ENCODE measurements at places on chromosomes 3 and 15.
A peak's percentile ranks its signal among the peaks of the same experiment; 100 is the strongest.

GRCh38 chr3:127694467-127695215 is 21.9 kb downstream of the ABTB1 start:
- DNase-seq = peak; percentile 12

DNA sequence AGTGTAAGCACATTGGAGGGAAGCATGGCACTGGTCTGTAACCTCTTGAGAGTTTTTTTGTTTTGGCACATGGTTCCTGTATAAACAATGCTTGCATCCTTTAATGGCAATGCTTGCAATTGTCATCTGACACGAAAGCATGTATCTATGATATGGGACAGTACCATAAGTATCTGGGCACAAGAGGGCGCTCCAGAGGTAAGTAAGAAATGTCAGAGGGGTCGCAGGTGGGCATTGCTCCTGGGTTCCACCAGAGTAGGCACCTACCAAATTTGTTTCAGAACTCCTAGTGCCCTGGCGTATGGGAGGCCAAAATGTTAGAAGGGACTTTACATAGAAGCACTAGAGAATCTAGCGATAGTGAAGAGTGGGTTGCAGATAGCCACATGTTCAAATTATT is 58.7 kb upstream of the BCHE start:
- DNase-seq = no peak

DNA sequence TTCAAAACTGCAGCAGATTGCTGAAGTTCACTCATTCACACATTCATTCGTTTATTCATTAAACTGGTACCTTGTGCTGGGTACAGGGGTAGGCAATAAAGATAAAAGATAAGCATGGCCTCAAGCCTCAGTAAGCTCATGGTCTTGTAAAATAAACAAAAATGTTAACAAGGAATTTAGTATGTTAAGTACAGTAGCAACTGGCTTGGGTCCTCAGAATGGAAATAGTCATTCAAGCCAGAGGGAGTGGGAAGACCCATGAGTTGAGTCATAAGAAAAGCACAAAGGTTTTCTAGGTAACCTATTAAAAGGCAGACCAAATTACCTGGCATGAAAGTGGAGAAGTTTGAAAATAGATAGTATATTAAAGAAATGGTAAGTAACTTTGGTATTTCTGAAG is 163.3 kb downstream of the CDIN1 start:
- peak; percentile 72 for DNase-seq

DNA sequence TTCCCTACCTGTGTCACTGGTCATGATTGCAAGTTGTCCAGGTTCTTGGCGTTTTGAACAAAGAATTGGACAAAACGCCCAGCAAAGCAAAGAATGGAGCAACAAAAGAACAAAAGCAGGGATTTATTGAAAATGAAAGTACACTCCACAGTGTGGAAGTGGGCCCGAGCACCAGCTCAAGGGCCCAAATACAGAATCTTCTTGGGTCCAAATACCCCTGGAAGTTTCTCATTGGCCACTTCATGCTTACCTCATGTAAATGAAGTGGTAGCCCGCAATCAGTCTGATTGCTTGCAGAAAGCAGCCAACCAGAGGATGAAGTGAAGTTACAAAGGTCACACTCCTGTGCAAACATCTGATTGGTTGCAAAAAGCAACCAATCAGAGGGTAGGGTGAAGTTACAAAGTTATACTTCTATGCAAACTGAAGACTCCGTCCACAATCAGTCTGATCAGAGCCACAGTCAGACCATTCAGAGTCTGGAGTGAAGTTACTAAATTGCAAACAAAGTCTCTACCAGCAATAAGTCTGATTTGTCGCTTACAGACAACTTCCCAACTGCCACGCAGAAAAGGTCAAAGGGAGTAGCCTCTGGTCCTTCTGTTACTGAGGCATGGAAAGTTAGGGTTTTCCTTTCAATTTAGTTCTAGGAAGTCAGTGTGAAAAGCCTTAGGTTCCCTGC is 8.3 kb upstream of the TM4SF1 start:
- DNase-seq = no peak

GRCh38 chr3:71681224-71681668 is 44.0 kb downstream of the EIF4E3 start:
- peak; percentile 43 for DNase-seq

DNA sequence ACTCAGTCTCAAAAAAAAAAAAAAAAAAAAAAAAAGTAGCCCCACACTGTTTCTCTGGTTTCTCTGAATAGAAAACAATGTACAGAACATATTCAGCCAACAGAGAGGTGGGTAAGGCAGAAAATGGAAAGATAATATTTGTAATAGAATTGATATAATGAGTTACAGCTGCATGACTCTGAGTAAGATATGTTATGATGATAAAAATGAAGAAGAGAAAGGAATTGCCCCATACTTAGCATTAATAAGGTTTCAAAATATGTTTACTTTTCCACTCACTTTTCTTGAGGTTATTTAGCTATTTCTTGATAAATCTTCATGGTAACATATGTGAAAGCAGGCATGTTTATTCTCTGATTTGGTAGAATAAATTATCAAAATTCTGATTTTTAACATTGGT is 100.9 kb upstream of the ROBO2 start:
- DNase-seq = no peak

DNA sequence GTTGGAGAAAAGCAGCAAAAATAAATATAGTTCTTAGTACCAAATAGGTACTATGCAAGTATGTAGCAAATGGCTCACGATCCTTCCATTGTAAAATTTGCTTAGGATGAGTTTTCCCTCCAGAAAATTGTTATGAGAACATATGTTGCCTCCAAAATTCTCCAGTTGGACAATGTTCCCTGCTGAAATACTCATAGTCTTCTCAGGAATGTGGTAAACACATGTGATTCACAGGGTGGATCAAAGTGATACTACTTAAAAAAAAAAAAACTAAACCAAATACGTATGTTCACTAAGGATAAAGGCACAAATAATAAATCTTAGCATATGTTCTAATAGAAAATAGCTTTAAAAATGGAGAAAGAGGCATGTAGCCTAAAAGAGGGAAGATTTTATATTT is 84.3 kb upstream of the ZNF385D start:
- DNase-seq = no peak

GRCh38 chr3:197149528-197149927 is 119.9 kb upstream of the MELTF start:
- no peak for DNase-seq

DNA sequence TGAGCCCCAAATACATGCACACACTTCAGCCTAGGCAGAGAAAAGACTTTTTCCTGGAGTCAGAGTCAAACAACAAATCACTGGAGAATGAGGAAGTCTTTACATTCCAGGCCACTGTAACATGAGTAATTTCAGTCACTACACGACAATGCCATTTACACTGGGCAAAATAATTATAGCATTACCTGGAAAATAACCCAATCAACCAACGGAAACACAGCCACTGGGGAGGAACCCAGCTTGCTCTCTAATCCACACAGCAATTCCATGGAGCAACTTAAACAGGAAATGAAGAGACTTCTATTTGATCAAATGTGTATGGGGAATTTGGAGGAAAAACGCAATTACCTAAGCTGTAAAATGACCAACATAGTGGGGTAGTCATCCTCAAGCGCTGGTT is 15.2 kb downstream of the FSTL1 start:
- peak; percentile 84 for DNase-seq

GRCh38 chr3:50570508-50571279 is 1.4 kb downstream of the HEMK1 start:
- DNase-seq = no peak

DNA sequence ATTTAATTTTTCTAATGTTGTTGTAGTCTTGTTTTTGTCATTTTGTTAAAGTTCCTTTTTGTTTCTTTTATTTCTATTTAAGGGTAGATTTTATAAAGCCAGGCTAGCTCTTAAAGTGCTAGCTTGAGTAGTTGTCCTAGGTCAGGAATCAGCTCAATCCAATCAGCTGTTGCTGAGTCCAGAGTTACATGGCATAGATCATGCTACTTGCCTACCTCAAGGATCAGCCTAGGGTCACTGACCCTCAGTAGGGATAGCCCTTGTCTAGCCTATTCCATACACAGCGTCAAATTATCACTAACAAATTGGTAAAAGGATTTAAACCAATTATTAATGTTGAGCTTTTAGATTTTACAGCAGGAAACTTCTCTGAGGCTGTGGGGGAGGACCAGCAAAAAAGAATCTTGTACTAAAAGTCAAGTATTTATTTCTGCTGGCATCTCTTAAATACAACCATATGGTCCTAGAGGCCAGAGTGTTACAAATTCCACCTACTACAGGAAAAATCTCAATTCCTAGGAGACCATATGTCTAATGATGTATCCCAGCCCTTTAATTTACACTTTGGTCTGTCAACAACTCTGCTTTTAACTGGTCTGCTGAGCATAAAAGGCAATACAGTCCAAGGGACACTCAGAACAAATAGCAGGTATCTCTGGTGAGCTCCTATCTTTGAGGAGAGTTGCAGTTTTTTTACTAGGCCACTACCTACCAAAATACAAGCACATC is 138.3 kb upstream of the PTPRG start:
- no peak for DNase-seq

DNA sequence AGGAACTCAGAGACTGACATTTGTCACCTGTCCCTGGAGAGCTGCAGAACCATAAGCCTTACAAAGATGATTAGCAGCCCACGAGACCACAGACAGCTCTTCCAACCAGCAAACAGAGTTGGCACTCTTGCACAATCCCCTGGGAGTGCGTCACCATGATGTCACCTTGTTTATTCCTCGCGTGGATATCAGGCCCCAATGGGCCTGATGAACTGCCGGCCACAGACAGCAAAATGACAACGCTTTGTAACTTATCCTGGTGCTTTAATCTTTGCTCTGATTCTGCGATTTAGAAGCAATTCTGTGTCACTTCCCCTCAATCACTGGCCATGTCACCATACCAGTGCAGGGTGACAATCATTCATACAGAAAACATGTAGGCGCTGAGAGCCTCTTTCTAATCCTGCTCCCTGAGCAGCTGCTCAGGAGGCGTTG is 89.2 kb downstream of the TAMM41 start:
- no peak for DNase-seq

- no peak for DNase-seq
Observed at GRCh38 chr3:25473246-25473645, 45.2 kb downstream of the RARB start.

DNA sequence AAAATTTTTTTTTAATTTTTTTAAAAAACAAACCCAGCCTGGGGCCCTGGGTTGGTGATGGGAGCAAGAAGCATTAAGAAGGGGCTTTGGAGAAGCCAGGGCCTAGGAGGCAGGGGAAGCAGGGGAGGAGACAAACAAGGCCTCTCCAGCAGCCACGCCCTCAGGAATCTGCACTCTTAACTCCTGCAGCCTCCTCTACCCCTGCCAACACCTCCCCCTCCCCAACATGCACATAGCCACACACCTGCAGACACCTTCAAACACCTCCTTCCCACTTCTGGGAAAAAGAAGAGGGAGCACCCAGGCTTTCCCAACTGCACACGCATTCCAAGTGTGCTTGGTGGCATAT is 2.7 kb upstream of the DCAF1 start:
- no peak for DNase-seq

GRCh38 chr3:45568848-45569762 is 25.4 kb upstream of the LIMD1 start:
- DNase-seq = no peak

DNA sequence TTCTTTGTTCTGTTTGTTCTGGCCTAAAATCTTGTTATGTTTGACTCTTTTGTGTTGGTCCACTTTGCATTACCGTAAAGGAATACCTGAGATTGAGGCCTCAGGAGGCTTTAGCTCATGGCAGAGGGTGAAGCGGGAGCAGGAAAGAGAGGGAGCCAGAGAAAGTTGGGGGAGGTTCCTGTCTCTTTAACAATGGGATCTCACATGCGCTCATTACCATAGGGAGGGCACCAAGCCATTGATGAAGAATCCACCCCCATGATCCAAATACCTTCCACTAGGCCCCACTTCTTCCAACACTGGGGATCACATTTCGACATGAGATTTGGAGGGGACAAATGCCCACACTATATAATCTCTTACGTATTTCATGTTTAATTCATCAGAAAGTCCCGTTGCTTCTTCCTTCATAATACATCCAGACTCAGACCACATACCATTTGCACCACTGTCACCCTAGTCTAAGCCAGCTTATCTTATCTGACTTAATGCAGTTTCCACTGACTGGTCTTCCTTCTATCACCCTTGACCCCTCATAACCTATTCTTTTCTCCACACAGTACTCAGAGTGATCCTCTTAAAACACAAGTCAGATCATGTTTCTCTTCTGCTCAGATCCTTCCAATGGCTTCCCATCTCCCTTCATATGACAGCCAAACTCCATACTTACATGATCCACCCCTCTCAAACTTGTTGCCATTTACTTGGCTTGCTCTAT is 13.5 kb downstream of the KBTBD8 start:
- DNase-seq = no peak

GRCh38 chr3:194177141-194177540 is 41.2 kb downstream of the HES1 start:
- DNase-seq = no peak

DNA sequence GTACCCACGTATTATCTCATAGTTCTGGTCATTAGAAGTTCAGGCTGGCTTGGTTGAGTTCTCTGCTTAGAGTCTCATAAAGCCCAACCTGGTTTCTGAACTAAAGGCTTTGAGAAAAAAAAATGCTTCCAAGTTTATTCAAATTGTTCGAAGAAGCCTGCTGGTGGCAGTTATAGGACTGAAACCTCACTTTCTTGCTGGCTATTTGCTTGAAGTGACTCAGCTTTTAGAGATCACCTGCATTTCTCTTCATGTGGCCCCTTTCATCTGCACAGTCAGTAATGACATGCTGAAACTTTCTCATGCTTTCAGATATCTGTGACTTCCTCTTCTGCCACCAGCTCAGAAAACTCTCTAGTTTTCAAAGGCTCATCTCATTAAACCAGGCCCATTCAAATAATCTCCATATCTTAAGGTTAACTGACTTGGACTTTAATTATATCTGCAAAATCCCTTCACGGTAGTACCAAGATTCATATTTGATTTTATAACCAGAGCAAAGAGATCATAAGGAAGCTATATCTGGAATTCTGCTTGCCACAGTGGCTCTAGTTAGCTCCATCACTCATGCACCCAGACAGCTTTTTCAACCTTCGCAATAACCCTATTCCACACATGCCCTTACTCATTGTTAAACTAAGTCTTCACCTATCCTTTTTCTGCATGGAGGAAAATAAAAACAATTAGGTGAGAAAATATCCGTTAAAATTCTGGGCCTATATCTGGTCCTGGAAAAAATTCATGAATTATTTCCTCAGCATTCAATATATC is 433.8 kb upstream of the CBLB start:
- DNase-seq = no peak

GRCh38 chr3:52896613-52897012 is 735 bp downstream of the STIMATE start:
- no peak for DNase-seq

DNA sequence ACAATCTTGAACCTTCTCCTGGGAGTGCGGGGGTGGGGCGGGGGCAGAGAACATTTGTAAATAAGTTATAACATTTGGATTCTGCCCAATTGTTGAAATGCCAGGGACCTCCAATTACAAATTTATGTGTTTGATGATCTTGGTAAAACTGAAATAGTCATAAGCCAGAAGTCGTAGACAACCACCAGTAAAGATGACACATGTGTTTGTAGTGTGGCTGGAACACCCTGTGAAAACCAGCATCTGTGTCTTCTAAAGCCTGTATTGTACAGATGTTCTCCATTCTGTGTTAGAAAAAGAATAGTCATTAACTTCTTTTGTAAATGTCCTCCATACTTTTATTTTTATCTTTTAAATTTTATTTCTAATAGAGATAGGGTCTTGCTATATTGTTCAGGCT is 61.8 kb downstream of the ARIH1 start:
- DNase-seq = no peak

- peak; percentile 3 for DNase-seq
Observed at GRCh38 chr15:98943601-98944151, 63.9 kb downstream of the PGPEP1L start.

All from kidney glomerular epithelial cell (primary cell).